ENCODE measurements at places on chromosomes 3 and 15. TPM values are rescaled to one million over a fixed set of nuclear protein-coding genes. Genes with fewer than 3 reads are reported as not detected.

- DNase-seq: no peak
Observed at GRCh38 chr15:63818629-63819028, 15.1 kb downstream of the HERC1 start.

DNA sequence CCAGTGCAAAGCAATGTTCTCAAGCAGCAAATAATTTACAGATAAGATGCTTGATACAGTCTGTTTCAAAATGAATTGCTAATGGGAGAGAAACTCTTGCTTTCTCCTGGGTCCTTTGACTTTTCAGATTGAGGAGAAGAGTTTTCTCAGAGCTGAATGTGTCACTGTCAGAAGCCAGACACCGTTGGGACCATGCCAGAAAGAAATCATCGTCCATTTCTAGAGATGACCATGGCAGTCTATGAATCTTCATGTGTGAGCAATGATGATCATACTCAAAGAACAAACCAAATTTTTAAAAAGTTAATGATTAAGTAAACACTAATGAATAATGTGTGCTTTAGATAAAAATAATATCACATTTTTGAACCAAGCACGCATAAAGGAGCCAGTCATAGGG is 77.6 kb downstream of the ZNF385D start:
- DNase-seq: no peak

- no peak for DNase-seq
Observed at GRCh38 chr3:28682121-28682520, 333.5 kb upstream of the AZI2 start.

DNA sequence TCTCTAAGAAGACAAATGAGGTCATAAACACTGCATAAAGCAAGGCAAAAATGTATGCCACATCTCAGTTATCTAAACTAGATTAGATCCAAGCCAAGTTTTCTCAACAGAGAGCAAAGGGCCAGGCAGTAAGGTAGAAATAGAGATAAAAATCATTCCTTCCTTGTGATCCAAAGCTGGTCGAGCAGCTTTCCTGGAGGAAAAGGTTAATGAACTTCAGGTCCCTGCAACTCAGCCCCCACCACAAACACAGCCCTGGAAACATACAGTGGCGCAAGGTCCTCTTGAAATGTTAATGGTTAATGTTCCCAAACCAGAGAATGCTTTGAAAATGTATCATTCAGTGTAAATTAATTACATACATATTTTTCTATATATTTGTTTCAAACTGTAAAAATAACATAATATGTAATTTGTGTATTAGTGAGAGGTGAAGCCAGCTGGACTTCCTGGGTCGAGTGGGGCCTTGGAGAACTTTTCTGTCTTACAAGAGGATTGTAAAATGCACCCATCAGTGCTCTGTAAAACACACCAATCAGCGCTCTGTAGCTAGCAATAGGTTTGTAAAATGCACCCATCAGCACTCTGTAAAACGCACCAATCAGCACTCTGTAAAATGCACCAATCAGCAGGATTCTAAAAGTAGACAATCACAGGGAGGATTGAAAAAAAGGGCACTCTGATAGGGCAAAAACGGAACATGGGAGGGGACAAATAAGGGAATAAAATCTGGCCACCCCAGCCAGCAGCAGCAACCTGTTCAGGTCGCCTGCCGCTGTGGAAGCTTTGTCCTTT is 17.1 kb downstream of the LYSMD2 start:
- DNase-seq: no peak

Gene TP63
- 0.11 TPM for total RNA-seq

Data from pulmonary artery endothelial cell (primary cell).